ENCODE measurements at places on chromosomes 5 and 9.

- no peak for DNase-seq
Observed at GRCh38 chr5:59079622-59080620, 497.0 kb downstream of the RAB3C start.

- DNase-seq, result no peak
Observed at GRCh38 chr9:77417566-77417965, 230.6 kb downstream of the GNA14 start.

- DNase-seq, result no peak
Observed at GRCh38 chr9:109433476-109433875, 64.6 kb downstream of the PTPN3 start.

DNA sequence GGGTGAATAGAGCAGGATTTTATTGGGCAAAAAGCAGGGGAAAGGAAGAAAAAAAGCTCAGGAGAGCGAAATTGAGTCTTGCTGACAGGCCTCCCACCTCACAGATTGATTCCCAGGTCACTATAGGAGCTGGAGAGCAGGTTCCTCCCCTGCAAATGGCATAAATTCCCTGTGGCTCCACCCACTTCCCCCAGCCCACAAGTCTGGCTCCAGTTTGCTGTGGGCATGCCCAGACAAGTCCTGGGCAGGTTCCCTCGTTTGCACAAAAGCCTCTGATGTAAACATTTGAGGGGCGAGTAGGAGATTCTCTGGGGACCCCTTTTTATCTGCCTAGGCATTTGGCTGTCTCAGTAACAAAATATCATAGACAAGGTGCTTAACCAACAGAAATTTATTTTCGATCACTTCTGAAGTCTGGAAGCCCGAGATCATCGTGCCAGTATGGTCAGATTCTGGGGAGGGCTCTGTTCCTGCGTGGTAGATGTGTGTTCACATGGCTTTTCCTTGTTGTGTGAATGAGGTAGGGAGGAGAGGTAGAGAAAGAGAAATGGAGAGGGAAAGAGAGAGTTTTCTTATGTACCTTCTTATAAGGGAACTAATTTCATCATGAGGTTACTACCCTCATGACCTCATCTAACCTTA is 614.5 kb downstream of the MAT2B start:
- DNase-seq, result no peak

DNA sequence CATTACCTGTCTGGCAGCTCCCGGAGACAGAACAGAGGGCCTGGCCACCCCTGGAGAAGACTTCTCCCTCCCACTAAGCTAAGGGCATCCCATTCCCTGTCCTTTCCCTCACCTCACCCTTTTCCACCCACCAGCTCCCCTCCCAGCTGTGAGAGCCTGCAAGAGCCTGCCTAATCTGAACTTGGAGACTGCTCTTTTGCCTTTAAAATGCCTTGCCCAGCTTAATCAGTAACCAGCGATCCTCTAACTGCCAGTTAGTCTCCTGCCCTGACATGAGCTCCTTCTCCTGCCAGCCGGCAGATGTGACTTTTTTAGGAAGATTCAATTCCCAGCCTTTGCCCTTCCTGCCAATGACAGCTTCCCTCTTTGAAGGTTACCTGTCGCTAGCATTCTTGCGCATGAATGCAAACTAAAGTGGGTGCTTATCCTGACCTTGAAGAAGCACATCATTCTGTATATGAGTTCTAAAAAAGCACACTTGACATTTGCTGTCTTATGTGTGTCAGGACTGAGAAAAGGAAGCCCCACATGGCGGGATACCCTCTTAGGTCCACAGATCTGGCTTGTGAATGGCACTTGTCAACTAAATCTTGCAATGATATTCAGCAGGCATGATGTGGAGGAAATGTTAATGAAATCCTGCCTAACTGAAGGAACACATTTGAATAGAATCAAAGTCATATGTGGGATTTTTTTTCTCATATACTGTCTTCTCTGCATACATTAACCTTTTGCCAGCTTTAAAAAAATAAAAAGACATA is 411.2 kb upstream of the SLC30A5 start:
- DNase-seq, result no peak

GRCh38 chr5:119276978-119277377 is 78.8 kb upstream of the TNFAIP8 start:
- DNase-seq, result no peak

- peak; percentile 4 for DNase-seq
Observed at GRCh38 chr9:93134015-93134739, at the start of gene NINJ1. TSS of gene NINJ1 (minus strand) at chr9:93134251. CDS start at chr9:93134217, 34 bp downstream.

DNA sequence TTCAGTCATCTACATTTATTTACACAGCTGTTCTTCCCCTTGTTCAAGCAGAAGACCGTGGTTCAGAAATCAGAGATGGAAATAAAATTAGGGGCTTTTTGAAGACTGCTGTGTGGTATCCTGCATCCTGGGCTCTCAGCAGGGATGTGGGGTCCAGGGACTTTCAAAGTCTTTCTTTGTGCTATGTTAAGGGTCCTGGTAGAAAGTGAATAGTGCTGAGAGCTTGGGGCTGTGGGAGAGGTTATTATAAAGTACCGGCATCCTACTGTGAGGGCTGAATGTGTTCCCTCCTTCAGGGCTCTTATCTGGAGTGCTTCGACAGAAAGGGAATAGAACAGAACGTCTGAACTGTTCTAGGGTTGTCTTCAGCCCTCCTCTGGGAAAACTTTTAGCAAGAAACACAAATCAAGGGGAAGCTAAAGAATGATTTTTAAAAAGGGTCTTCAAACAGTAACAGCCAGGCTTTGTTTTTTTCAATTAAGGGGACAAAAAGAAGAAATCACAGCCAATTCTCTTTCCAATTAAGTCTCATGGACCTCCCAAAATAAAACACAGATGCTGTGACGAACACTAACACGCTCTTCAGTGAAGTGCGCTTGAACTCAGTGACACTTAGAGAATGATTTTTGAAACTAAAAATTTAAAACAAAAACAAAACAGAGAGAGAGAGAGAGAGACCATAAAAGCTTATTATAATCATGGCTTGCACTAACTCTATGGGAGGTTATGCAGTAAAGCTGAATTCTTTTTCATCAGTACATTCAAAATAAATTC is 15.7 kb upstream of the SLC1A3 start:
- DNase-seq, result no peak

Data from HCT116 (cell line).